ENCODE measurements at places on chromosomes 16 and 17. TPM values are rescaled to one million over a fixed set of nuclear protein-coding genes. Genes with fewer than 3 reads are reported as not detected.

The SLC5A10 gene
- total RNA-seq = not detected

DNA sequence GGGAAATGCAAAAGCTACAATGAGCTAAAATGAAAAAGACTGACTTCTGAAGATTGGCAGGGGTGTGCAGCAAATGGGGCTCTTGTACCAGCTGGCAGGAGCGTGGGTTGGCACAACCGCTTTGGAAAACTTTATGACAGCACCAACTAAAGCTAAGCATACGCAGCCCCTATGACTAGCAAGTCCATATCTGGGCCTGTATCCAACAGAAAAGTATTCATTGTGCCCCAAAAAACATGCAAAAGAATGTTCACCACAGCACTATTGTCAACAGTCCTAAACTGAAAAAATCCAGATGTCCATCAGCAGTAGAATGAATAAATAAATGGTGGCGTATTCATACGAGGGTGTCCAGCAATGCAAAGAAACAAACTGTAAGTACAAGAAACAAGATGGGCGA is 22.6 kb upstream of the ITGA3 start:
- DNase-seq = peak; percentile 77

The KRT12 gene
- total RNA-seq = not detected

GRCh38 chr17:38322156-38322779 is 21.5 kb downstream of the GPR179 start:
- peak; percentile 39 for DNase-seq

DNA sequence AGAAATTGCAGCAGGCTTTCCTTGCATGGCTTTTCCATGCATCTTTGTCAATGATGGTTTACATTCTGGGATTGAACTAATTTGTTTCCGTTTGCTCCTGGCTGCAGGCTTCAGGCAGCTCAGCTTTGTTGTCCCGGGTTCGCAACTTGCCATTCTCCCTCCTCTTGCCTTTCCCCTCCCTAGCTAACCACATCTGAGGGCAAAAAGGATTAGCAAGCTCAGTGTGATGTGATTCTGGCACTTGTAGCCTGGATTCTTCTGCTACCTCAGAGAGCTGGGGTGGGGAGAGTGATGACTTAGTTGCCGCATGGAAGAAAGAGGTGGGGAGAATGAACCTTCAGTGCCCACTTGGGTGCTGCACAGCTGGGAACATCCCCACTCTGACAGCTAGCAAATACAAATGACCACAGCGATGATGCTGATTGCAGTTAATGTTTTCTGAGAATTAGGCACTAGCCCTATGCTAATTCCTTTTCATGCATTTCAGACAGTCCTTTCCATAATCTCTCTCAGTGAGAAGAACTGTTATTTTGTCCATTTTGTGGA is 120.2 kb upstream of the SALL1 start:
- no peak for DNase-seq

GRCh38 chr16:64019339-64019738 is 1102.5 kb downstream of the CDH11 start:
- no peak for DNase-seq

The GAS7 gene
- 5.0 TPM for total RNA-seq

GRCh38 chr16:55297062-55297909 is 26.7 kb upstream of the IRX6 start:
- DNase-seq = peak; percentile 14

The NPIPB9 gene
- 0.56 TPM for total RNA-seq

GRCh38 chr17:1606352-1606985 is 22.2 kb downstream of the SLC43A2 start:
- no peak for DNase-seq

- no peak for DNase-seq
These were observed 6.2 kb downstream of the NAT9 start for GRCh38 chr17:74769856-74770497.

DNA sequence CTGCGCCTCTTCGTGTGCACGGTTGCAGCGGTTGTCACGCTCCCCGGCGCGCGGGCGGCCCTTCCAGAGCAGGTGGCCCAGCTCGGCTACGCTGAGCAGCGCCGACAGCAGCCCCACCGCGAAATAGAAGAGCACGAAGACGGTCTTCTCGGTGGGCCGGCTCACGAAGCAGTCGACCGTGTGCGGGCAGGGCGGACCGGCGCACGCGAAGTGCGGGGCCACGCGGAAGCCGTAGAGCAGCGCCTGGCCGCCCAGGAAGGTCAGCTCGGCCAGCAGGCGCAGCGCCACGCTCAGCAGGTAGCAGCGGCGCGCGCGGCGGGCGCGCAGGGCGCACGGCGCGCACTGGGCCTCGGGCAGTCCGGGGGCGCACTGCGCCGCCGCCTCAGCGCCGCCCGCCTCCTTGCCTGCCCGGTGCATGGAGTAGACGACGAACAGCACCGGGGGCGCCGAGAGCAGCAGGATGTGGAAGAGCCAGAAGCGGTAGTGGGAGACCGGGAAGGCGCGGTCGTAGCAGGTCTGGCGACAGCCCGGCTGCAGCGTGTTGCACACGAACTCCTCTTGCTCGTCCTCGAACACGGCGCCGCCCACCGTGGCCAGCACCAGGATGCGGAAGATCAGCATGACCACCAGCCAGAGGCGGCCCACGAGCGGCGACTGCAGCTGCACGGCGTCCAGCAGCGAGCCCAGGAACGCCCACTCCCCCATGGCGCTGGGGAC is 1.3 kb downstream of the GJD3 start:
- DNase-seq = no peak

The APOH gene
- total RNA-seq = not detected

The TOP3A gene
- 21.3 TPM for total RNA-seq

DNA sequence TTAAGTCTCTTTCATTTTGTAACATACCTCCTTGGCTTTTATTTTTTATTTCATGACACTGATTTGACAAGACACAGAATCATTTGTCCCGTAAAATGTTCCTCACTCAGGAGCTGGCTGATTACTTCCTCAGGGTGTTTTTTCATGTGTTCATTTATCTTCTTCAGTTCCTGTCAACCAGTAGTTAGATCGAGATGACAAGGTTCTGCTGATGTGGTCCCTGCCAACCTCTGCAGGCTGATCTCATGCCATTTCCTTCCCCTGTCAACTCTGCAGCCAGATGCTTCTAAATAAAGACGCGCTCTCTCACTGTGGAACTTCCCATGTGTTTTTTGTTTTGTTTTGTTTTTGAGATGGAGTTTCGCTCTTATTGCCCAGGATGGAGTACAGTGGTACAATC is 8.1 kb upstream of the CXCL16 start:
- no peak for DNase-seq

GRCh38 chr16:80993307-80993706 is 13.4 kb downstream of the CMC2 start:
- DNase-seq = peak; percentile 90

DNA sequence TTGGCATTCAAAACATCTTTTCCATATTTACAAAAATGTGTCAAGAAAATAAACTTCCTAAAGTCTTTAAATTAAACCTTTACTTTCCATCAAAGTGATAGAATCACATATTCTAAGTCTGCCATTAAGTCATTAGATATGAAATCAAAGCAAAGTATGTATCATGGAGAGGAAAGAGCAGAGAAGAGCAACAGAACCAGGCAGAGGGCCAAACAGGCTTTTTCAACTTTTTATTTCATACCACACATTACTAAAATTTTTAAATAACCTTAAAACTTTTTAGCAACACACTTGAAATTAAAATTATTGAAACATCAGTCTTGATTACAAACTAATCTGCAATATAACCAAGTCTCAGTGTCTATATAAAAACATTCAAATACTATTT is 13.8 kb downstream of the SIAH1 start:
- no peak for DNase-seq

The SLC16A13 gene
- under 0.01 TPM for total RNA-seq

The CCDC200 gene
- total RNA-seq = not detected

- DNase-seq = no peak
These were observed 80.0 kb downstream of the IRF8 start for GRCh38 chr16:85978976-85979375.

The SSTR5 gene
- total RNA-seq = not detected

- no peak for DNase-seq
These were observed 992 bp downstream of the NLRC3 start for GRCh38 chr16:3576211-3576610.

DNA sequence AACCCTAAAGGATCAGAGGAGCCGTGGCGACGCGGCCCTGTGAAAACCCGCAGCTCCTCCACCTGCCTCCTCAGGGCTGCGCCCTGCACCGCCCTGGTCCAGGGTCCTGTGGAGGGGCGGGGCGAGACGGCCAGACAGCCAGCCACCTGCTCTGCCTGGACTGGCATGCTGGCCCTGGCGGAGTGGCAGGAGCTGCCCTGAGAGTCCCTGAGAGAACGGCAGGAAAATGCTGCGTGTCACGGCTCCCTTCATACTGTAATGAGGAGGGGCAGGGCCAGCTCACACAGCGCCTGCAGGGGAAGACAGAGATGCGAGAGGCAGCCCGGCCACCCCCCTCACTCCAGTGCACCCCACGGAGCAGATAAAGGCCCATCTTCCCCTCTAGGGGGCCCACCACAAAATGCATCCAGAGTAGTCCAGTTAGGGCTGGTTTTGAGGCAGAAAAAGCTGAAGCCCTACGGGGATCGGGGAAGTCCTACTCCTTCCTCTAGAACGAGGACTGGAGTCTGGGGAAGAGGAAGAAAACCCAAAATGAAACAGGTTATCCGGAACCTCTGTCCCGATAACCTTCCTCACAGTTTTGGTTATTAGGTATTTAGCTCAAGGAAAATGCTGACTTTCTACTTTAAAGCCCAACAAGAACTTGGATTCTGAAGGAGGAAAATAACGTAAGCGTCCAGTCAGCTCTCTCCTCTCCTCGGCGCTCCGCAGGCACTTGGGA is 97.6 kb upstream of the DNAH17 start:
- DNase-seq = no peak

DNA sequence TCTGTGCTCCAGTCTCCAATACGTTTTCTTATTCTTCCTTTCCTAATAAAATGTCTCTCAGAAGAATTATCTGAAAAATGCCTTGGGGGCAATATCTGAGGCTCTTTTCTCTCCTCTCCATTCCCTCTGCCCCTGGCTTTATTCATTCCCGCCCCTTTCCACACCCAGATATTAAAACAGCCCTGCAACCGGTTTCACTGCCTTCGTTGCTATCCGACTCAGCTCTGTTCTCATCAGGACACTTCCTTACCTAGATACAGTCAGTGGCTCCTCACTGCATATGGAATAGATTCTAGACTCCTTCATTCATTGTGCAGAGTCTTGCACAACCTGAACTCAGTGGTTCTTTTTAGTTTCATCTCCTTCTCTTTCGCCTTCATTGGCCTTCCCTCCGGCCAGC is 52.0 kb upstream of the TEKT3 start:
- DNase-seq = no peak

DNA sequence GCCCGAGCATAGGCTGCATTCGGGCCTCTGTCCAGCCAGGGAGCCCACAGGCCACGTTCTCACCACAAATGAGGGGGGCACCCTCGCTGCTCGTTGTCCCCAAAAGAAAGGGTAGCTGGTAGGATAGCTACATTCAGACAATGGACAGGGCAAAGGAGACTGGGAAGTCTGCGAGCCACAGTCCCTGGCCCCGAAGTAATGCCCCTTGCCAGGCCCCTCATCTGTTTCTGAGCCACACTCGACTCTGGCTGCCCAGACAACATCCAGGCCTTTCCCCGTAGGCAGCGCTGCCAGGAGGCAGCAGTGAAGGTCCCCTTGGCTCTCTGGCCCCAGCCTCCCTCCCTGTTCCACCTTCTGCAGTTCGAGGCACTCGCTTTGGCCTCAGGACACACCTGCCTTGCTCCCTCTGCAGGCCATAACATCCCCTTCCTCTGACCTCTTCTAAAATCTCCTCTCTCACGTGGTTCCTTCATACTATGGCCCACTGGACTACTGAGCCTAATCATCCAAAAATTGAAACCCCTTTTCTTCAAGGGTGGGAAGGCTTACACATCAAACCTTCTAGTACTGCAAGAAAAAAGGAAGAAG is 12.2 kb downstream of the AIPL1 start:
- DNase-seq = no peak

GRCh38 chr17:2705263-2705662 is 6.3 kb downstream of the CLUH start:
- peak; percentile 84 for DNase-seq

GRCh38 chr16:68037841-68038597 is 14.9 kb downstream of the DUS2 start:
- no peak for DNase-seq

DNA sequence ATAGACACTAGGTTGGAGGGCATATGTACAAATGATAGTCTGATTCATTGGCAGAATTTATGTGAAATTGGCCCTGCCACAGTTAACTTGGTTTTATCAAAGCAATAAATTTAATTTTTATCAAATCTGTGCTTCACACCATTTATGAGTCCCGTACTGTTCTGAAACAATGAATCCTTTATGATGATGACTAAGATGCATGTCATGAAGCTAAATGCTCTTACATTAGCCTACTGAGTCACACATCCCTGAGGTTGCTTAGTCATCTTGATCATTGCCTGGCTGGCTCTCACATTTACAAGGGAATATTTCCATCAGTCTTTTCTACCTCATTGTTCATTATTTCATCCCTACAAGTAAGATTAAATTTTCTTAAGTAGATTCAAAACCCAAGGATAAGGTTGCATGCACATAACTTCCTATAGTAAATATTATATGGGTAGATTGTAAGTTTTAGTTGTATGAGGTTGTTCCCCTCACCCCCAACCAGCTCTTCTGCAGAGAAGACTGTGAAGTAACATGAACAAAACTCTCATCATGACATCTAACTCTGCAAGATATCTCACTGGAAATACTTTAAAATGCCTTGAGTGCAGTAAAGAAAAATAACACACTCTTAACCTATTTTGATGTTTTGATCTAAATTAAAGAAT is 170.7 kb downstream of the CYB561 start:
- peak; percentile 99 for DNase-seq

Data from IMR-90 (cell line).